ENCODE measurements at places on chromosomes 13 and 19. TPM values are rescaled to one million over a fixed set of nuclear protein-coding genes. Genes with fewer than 3 reads are reported as not detected.

DNA sequence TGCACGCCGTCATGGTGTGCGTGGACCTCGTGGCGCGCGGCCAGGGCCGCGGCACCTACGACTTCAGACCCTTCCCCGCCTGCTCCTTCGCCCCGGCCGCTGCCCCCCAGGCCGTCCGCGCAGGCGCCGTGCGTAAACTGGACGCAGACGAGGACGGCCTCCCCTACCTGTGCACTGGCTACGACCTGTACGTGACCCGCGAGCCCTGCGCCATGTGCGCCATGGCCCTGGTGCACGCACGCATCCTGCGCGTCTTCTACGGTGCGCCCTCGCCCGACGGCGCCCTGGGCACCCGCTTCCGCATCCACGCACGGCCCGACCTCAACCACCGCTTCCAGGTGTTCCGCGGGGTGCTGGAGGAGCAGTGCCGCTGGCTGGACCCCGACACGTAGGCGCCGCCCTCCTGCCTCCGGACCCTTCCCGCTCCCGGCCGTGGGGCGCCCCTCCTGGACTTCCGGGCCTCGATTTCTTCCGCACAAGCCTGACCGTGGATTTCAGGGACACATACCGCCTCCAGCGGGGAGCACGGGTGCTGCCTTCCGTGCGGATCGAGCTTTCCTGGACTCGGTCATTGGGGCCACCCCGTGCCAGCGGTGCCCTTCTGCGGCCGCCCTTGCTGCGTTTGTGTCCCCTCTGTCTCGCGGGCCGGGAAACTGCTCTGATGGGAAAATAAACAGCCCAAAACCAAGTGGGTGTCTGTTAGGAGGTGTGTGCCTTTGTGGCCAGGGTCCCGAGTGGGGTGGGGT lies 7.7 kb downstream of the ADAT3 start:
- DNase-seq = no peak

DNA sequence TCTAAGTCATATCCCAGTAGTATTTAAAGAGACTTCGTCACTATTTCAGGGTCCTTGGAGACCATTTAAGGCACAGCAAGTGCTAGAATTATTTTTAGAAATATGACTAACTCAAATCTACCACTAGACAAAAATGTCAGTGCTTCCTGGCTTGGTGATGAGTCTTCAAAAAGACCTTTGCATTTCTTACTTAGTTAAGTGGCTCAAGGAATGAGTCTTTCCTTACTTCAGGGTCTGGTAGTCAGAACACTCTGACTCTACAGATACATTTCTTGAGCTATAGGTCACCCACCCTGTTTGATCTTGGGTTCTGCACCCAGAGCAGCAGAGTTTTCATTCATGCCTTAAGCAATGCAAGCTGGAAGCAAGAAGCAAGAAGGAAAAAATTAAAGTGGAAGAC lies 191.0 kb upstream of the HTR2A start:
- no peak for DNase-seq

DNA sequence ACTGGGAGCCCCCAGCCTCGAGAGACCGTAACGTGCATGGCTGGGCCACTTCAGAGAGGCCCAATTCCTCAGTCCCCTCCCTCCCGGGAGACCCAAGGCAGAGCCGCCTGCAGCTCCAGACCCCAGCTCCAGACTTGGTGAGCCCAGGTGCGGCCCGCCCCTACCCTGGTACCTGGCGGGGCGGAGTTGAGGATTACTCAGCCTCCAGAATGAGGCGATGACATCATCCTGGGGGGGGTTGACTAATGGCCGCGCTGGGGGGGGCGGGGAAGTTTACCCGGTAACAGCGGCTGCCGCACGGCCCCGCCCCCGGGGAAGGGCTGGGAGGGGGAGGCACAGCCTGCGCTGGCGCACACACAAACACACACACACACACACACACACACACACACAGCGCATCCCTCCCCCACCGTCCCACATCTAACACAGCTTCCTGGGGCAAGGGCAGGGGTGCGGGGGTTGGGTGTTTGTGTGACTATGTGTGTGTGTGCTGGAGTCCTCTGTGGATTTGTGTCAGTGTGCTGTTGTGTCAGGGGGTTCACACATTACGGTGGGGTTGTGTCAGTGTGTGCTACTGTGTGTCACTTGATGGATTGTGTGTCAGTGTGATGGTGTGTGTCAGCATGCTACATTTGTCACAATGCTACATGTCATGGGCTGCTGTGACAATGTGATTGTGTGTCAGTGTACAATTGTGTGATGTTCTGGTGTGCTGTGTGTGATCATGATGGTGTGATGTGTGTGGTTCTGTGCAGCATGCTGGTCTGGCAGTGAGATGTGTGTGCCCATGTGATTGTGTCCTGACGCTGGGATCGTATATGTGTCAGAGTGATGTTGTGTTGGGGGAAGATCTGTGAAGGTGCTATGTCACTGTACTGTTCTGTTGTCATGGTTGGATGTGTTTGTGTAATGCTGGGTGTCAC lies 10.3 kb upstream of the BBC3 start:
- no peak for DNase-seq

- DNase-seq = no peak
These were observed 112.1 kb upstream of the RXFP2 start for GRCh38 chr13:31627097-31627845.

MEF2B gene
- not detected for total RNA-seq

ERICH4 gene
- not detected for total RNA-seq

Measured in vagina (tissue), 2 donors.